Suprapubic skin (tissue), 4 donors: ENCODE measurements at places on chromosomes 4 and X. TPM values are rescaled to one million over a fixed set of nuclear protein-coding genes. Genes with fewer than 3 reads are reported as not detected.

- no peak for DNase-seq
Measured at GRCh38 chrX:110173192-110174175, 144.4 kb downstream of the AMMECR1 start.

GRCh38 chrX:123881330-123881729 lies 21.5 kb downstream of the XIAP start:
- DNase-seq: no peak

- DNase-seq: no peak
Measured at GRCh38 chrX:19063030-19063429, 59.2 kb downstream of the ADGRG2 start.

GRCh38 chrX:119189115-119189514 lies 47.0 kb upstream of the PGRMC1 start:
- no peak for DNase-seq

DNA sequence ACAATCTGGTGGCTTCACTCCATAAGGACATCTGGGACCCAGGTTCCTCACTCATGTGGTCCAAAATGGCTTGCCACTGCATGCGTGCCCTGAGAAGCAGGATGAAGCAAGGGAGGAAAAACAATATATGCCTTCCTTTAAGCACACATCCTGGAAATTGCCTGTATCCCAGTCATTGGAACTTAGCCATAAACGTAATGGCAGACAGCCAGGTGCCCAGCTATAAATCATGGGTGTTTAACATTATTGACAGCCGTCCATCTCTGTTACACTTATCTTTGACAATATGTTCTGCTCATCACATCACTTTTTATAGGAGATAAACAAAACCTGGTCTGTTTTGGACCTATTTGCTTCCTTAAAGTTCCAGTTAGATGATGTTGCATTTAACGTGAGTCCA lies 181.0 kb downstream of the AASDH start:
- no peak for DNase-seq

- DNase-seq: no peak
Measured at GRCh38 chr4:80967346-80967745, 63.2 kb upstream of the BMP3 start.

GRCh38 chr4:162364651-162365050 lies 200.9 kb upstream of the FSTL5 start:
- DNase-seq: no peak

GRCh38 chrX:64338296-64338695 lies 57.0 kb downstream of the MTMR8 start:
- no peak for DNase-seq

GRCh38 chr4:174490451-174490961 lies 31.8 kb downstream of the HPGD start:
- no peak for DNase-seq

Gene GABRG1
- total RNA-seq: not detected

DNA sequence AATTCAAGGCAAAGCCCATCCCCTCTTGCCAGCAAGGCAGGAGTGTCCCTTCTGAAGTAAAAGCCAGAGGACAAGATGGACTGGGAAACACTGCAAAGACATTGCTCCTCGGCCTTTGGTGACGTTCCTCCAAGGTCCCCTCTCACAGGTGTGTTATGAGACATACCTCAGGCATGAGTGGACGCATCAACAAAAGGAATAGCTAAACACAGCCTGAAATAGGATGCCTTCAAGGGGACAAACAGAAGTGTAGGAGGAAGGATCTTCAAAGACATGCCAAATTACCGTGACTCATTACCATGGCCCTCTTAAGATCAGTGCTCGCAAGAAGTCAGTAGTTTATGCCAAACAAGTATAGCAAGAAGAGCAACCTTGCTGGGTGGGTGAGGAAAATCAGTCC lies 6.0 kb upstream of the IDS start:
- no peak for DNase-seq

- DNase-seq: no peak
Measured at GRCh38 chr4:142801966-142802365, 44.1 kb downstream of the INPP4B start.

DNA sequence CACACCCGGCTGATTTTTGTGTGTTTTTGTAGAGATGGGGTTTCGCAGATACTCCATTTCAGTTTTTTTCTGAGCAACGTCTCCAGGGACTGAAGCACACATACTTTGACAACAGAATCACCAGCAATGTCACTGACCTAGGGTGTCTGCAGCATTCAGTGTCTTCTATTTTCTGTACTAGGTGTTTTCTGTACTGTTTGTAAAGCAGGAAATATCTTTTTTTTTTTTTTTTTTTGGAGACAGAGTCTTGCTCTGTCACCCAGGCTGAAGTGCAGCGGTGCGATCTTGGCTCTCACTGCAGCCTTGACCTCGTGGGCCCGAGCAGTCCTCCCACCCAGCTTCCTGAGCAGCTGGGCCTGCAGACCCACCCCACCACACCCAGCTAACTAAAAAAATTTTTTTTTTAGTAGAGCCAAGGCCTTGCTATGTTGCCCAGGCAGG lies 8.9 kb downstream of the ADD1 start:
- DNase-seq: no peak
